ENCODE measurements at places on chromosomes 3 and 15. TPM values are rescaled to one million over a fixed set of nuclear protein-coding genes. Genes with fewer than 3 reads are reported as not detected.

The LMAN1L gene
- total RNA-seq: not detected

The WDR93 gene
- total RNA-seq: 0.32 TPM

The IL17RE gene
- 20.2 TPM for total RNA-seq

The ADAMTS9 gene
- 273 TPM for total RNA-seq

The MESP2 gene
- 0.96 TPM for total RNA-seq

The CRTAP gene
- 371 TPM for total RNA-seq

The KLHL6 gene
- total RNA-seq: 5.7 TPM

The TMEM158 gene
- total RNA-seq: 5.7 TPM

The RASGRP1 gene
- 1.1 TPM for total RNA-seq

- peak; percentile 73 for DNase-seq
Measured at GRCh38 chr3:10926256-10926810, 66.2 kb upstream of the SLC6A1 start.

- DNase-seq: no peak
Measured at GRCh38 chr15:53837263-53837662, 77.8 kb upstream of the WDR72 start.

DNA sequence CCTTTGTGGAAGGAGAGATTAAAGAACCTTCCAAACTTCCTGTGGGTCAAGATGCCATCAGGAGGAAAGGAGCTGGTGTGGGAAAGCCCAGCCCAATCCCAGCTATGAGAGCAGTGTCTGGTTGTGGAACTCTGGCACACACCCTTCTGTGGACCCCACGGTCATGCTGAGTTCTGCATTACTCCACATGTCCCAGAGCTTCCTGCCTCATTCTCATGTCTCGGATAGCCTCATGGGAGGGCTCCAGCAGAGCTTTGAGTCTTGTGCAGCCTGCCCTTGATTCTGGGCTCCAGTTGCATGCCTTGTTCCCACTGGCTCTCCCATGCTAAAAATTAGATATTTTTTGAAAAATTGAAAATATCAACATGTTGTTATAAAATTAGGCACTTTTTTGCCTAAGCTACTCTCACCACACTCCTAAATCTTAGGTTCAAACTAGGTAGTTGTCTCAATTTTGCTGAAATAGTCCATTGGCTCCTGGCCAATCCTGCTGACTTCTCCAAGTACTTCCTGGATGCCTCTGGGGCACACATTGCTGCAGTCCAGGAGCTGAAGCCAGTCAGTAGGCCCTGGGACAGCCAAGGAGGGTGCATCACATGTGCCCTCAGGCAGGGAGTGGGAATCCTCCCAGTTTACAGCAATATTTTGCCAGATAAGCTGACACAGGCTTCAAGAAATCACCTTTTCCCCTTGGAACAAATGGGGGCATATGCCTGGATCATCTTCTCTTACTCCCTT lies 144.3 kb downstream of the EEFSEC start:
- peak; percentile 30 for DNase-seq

DNA sequence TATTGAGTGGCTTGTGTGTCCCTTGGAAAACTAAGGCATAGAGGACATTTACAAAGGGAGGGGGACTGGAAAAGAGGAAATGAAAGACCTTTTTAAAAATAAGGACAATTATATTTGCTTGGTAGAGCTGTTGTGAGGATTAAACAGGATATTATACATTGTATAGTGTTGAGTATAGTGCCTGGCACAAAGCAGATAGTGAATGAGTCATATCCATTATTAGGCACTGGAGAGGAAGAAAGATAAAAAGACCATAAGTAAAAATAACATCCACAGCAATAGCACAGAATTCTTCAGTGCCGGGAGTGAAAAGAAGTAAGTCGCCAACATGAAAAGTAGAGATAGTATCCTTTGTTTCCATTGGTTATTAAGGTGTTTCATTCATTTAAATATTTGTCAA lies 623.3 kb downstream of the PDCD6IP start:
- DNase-seq: no peak

GRCh38 chr15:74053941-74054529 lies 28.3 kb downstream of the GOLGA6A start:
- DNase-seq: peak; percentile 92

GRCh38 chr15:95141486-95141885 lies 910.1 kb downstream of the MCTP2 start:
- no peak for DNase-seq

- DNase-seq: no peak
Measured at GRCh38 chr3:194075088-194075615, 60.8 kb upstream of the HES1 start.
